ENCODE measurements at places on chromosomes 16 and 17.
A peak's percentile ranks its signal among the peaks of the same experiment; 100 is the strongest.

DNA sequence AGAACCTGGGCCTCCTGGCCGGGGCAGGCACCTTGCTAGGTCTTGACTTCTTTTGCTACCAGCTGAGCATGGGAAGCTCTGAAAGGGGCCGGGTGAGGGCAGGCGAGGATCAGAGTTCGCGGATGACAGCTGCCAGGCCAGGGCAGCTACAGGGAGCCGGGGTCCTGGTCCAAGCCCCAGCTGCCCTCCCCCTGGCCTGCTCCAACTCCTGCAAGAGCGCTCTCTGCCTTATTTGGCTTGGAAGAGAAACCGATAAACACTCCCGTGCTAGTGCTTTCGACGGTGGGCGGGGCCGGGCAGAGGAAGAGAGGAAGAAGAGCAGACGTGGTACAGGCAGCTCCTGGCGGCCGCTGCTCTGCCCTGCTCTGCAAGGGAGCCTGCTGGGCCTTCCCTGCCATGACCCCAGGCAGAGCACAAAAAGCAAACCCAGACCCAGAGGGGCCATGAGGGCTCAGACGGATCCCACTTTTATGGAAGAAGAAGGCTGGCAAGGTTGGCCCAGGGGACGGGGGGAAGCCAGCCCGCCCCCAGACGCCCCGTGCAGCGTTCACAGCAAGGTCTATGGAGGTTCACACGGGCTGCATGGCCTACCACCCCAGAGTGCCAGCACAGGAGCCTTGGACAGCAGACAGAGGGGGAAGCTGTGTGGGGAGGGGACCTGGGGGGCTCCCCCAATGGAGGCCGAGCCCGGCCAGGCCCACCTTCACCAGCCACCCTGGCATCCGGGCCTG is 25.6 kb downstream of the PIEZO1 start:
- no peak for DNase-seq

DNA sequence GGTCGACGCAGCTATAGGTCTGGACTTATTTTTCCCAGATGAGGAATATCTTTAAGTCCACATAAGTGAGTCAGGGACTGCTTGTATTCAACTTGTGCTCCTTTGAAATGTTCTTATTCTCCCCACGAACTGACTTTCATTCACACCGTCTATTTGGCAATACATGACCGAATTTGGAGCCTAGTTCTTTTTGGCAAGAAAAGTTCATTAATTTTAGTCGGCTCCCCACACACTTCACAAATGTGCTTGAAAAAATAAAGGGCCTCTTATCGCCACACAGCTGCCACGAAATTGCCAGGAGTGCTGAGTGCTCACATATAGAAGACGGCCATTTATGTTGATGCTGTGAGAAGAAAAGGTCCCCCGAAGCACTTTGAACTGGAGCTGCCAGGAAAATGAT is 152.6 kb downstream of the PRKCA start:
- no peak for DNase-seq

DNA sequence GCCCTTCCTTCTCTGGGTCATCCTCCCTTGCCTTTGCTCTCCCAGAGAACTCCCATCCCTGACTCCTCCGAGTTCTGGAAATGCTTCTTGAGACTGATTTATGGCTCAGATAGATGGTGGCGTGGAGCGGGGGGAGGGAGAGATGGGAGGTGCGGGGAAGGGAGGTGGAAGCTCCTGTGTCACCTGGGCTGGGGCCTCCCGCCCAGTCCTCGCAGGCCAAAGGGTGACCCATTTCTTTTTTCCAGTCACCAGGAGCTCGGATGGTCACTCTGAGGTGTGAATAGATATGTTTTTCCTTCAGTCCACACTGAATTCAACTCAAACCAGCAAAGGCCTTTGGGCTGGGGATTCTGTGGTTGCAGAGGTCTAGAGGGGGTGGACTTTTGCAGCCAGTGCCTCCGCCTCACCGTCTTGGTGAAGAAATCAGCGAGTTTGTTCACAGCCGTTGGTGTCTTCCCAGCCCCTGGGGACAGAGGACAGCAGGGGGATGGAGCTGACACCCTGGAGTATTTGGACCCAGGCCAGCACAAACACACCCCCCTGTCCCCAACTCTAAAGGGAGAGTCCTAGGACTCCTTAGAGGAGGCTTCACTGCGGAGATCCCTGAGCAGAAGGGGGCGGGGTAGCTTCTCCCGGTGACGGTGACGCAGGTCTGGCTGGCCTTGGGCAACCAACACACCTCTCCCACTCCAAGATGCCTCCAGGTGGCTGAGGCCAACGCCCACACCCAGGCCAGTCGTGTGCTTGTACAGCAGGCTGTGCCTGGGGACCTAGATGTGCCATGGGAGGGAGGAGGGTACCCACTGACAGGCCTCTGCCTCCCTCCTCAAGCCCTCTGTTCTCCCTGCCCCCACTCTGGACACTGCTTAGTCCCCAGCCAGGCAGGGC is 80.6 kb downstream of the AMFR start:
- DNase-seq, result no peak

DNA sequence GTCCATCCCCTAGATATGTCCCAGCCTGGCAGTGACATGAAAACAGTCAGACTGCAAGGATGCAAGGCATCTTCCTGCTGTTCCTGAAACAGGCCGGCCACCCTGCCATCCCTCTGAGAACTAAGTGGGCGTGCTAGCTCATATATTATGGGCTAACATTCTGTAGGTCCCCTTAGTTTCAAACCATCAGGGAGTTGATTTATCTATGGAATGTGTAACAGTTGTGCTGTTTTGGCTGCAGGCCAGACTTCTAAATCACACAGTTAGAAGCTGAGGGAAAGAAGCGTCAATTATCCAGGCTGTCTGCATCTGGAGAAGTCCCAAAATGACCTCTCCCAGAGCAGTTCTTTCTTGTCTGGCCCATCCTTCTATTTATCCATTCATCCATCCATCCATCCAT is 102.7 kb upstream of the DNAH9 start:
- no peak for DNase-seq

GRCh38 chr17:14302091-14302430 is 1.2 kb downstream of the HS3ST3B1 start:
- DNase-seq, result no peak

DNA sequence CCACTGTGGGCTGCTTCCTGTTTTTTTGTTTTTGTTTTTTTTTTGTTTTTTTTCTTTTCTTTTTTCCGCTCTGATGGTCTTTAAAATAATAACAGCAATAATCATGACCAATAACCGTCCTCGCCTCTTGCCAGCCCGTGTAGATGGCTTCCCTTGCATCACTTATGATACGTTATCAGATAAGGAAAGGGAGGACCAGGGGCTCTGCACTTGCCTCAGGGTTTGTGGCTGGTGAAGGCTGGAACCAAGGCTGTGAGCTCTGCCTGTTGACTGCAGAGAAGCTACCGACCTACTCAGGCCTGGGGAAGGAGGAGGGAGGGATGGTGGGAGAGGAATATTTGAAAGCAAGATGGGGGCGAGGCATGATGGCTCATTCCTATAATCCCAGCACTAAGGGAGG is 114.0 kb upstream of the SDK2 start:
- DNase-seq, result no peak

- DNase-seq, result no peak
These were observed 74.3 kb upstream of the CRHR1 start for GRCh38 chr17:45709728-45710288.

- DNase-seq, result no peak
These were observed 218.8 kb upstream of the CHMP6 start for GRCh38 chr17:80772906-80773242.

GRCh38 chr17:40499551-40500189 is 1.8 kb downstream of the TNS4 start:
- peak; percentile 65 for DNase-seq

GRCh38 chr17:55898195-55898594 is 147.3 kb downstream of the PCTP start:
- no peak for DNase-seq

DNA sequence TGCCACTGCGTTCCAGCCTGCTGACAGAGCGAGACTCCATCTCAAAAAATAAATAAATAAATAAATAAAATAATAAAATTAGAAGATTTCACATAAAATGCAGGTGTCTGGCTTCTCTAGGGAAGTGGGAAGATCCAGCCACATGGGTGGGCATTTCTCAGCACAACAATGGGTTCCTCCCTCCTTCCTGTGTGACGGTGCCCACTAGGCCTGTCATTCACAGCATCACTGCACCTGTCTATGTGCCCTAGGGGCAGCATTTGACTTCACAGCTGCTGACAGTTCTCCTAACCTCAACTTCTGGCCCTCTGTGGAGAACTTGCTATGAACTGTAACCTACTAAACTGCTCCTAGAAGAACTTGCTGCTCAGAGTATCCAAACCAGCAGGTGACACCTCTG is 3.0 kb downstream of the ABHD15 start:
- peak; percentile 10 for DNase-seq

DNA sequence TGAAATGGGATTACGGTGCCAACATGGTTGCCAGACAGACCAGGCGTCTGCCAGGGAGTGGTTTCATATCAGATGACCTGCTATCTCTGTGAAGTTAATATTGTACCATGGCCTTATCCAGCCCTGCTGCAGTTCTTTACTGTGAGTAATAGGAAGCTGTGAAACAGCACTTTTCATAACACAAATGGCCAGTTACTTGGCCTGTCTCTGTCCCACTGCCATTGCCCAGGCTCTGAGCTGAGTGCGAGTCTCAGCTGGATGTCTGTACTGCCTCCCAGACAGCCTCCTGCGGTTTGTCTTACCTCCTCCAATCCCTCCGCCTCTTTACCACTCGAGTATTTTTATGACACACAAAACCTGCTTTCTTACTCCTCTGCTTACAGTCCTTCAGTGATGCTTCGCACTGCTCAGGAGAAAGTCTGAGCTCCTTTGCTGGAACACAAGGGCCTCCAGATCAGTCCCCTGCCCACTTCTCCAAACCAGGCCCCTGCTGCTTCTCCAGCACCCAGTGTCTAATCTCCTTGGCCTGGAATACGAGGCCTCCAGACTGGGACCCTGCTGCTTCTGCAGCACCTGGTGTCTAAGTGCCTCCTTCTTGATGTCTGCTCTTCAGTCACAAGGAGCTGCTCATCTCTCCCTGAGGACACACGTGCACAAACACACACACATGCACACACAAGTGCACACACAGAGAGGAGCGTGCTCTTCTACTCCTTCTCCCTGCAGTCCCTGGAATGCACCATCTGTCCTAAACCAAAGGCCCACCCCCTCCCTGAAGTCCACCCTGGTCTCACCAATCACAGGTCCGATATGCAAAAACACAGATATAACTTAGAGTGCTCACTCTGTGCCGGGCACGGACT is 17.1 kb upstream of the RHOT1 start:
- DNase-seq, result no peak

DNA sequence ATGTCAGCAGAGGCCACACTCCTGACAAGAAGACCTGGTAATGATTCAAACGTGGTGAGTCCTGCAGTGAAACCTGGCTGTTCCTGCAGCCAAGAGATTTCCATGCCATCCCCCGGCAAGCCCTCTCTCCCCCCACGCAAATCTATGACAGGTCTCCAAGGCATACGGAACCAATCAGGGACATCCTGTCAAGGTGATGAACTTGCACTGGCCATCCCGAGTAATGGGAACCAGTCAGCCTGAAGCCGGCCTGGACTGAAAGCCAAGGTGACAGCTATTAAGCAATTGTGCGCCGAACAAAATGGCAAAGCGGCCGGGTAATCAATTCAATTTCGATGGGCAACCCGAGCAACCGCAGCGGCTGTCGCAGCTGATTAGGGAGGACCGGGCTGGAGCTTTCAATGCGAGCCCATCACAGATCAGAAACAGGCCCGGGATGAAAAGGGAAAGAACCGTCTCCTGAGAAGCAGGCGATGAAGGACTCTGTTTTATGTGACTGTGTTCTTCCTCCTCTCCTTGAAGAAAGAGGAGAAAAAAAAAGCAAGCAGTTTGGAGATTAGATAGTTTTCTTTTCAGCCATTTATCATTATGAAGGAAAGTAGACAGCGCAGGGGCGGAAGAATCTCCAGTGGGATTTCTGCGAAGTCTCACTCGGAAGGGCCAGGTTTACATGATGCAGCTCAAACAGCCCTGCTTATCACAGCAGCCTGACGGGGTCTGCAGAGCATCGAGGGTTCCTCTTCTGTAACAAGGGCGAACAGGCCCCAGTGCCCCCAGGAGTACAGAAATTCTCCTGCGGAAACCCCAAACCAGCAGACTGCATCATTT is 35.2 kb downstream of the TBX4 start:
- no peak for DNase-seq
